ENCODE measurements at places on chromosomes 3 and 15.

GRCh38 chr3:69144631-69145245 lies 22.3 kb upstream of the LMOD3 start:
- no peak for DNase-seq

DNA sequence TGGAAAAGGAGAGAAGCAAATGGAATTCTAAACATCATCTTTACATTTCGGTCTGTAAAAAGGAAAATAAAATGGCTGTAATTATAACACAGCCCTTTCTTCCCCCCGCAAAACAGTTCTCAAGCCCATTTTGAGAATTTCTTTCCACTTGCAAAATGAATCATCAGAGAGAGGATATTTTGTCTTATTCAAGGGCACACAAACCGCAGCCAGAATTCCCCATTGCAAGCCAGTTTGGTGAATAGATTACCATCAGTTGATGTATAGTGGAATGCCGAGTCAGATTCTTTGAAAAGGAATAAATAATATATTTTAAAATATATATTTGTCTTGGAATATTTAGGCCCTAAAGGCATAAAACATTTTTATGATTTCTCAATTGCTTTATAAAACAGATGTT lies 420.4 kb upstream of the SEMA6D start:
- no peak for DNase-seq

- DNase-seq: no peak
Measured at GRCh38 chr3:151686257-151686656, 47.5 kb upstream of the AADACL2 start.

DNA sequence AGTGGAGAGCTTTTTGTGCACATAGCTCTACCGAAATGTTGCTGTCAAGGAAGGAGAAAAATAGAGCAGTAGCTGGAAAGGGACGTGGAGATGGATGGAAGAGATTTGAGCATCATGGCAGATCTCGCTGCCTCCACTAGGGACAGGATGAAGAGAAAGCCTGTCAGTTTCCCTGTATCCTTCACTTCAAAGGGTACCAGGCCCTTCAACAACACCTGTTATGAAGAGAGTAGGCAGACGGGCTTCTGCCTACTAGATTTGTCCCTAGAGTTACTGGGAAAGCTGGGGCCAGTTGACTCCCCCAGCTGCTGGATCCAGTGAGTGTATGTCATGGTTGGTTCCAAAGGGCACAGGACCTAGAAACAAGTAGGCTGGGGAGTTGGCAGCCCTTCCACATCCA lies 150.8 kb downstream of the TLE3 start:
- no peak for DNase-seq

DNA sequence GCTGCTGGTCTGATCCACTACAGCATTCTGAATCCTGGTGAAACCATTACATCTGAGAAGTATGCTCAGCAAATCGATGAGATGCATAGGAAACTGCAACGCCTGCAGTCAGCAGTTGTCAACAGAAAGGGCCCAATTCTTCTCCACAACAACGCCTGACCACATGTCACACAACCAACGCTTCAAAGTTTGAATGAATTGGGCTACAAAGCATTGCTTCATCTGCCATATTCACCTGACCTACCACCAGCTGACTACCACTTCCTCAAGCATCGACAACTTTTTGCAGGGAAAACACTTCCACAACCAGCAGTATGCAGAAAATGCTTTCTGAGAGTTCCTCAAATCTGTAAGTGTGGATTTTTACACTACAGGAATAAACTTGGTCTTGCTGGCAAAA lies 54.7 kb upstream of the C2CD4B start:
- DNase-seq: no peak

- DNase-seq: no peak
Measured at GRCh38 chr3:146156666-146157314, 4.2 kb downstream of the PLOD2 start.

GRCh38 chr3:157650699-157651098 lies 147.5 kb upstream of the VEPH1 start:
- no peak for DNase-seq

- DNase-seq: no peak
Measured at GRCh38 chr15:64696481-64696880, 78.9 kb downstream of the RBPMS2 start.

GRCh38 chr3:9377981-9378380 lies 15.1 kb downstream of the THUMPD3 start:
- no peak for DNase-seq

- no peak for DNase-seq
Measured at GRCh38 chr3:130990282-130990681, 36.3 kb downstream of the ASTE1 start.

DNA sequence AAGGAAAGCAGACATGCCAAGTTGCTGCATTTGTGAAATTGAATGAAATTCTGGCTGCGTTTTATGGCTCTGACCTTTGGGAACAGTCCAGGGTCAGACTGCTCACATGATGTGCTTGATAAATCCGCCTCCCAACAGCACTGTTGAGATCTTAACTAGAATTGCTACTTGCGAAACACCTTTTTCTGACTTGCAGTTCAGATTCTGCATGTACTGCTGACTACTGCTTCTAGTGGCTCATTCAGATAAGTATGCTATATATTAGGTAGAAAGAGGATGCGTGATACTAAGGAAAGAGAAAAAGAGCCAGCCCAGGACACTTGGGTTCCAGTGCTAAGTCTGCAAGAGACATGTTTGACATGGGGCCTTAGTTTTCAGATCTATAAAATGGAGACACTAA lies 129.4 kb downstream of the LPP start:
- DNase-seq: no peak

DNA sequence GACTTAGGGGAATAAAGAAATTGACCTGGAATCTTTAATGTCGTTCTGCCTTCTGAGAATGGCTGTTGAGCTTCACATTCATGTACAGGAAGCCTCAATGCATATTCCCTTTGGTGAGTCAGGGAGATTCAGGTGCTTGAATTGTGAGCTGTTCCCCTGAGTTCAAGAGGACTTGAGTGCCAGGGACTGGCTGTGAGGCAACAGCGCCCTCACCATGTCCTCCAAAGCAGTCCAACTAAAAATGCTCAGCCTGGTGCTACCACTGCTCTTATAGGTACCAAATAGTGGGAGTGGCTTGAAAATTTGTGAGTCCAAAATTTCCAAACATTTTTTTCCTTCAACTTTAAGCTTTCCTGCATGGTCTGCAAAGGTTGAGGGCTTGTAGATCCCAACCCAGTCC lies 54.1 kb downstream of the LEO1 start:
- DNase-seq: no peak

GRCh38 chr3:72632129-72632528 lies 216.1 kb downstream of the SHQ1 start:
- DNase-seq: no peak

GRCh38 chr3:18512007-18512406 lies 86.9 kb upstream of the SATB1 start:
- no peak for DNase-seq

DNA sequence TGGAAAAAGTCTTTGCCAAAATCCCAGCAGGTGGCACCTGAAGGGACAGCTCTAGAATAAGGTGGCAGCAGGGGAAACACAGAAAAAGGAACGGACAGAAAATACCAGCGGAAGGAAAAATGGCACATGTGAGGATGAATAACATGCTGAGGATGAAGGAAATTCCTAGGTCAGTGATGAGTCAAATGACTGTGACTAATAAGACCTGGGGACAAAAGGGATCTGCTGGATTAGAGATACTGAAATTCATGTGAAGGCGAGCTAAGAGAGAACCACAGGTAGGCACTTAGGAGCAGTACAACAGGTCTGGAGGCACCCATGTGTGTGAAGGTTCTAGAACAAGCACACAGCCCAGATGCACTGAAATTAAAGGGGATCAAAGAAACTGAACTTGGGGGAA lies 482.5 kb downstream of the FOXP1 start:
- no peak for DNase-seq

DNA sequence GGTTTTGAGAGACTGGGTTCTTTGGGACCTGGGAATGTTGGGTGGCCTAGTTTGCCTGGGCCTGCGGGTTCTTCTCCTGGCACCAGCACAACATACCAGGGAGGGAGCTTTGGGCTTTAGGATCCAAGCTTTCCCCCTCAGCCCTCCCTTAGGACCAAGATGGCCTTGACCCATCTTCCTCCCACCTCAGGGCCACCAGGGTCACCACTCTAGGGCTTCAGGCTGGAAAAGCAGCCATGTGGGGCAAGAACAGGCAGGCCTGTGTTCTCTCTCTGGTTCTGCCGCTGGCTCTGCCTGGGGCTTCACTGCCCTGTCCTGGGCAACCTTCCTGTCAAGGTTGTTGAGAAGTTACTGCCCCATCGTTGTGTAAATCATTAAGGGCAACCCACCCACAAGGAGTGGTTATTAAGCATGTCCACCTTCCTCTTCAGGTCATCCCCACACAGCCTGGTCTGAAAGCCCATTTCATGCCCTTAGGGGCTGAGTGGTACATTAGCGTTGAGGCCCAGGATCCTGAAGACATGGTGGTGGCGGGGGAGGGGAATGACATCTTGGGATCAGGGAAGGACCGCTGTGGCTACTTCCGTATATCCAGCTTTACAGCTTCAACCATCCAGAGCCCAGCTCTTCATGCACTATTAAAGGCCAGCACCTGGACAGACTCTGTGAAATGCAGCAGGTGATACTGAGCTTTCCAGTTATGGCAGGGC lies 652 bp downstream of the DUOX1 start:
- no peak for DNase-seq

- DNase-seq: no peak
Measured at GRCh38 chr3:170572665-170573253, 13.1 kb downstream of the SLC7A14 start.

DNA sequence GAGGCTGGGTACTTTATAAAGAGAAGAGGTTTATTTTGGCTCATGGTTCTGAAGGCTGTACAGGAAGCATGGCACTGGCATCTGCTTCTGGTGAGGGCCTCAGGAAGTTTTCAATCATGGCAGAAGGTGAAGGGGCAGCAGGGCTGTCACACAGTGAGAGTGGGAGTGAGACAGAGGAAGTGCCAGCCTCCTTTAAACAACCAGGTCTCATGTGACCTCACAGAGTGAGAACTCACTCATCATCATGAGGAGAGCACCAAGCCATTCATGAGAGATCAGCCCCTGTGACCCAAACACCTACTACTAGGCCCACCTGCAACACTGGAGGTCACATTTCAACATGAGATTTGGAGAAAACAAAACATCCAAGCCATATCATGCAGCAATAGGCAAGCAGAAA lies 9.3 kb upstream of the RFTN1 start:
- no peak for DNase-seq

GRCh38 chr15:60079210-60079609 lies 75.1 kb downstream of the FOXB1 start:
- DNase-seq: no peak

GRCh38 chr15:98938105-98938417 lies 69.5 kb downstream of the PGPEP1L start:
- DNase-seq: no peak

DNA sequence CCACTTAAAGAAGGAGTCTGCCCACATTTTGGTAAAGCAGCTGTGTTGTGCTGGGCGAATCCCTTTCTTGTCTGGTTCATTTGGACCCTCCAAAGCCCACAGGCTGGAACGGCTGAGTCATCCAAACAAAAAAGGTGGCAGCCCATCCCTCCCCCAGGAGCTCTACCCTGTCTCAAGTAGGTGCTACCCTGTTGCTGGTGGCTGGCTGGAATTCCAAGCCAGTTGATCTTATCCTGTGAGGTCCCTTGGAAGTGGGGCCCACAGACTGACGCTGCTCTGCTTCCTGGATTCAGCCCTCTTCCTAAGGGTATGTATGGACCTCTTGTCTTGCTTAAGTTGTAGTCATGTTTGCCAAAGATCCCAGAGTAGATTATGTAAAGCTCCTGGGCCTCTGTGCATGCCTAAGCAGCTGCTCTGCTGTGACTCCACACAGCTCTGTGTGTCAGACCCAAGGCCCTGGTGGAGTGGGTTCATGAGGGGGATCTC lies 44.5 kb downstream of the CCR1 start:
- DNase-seq: no peak

DNA sequence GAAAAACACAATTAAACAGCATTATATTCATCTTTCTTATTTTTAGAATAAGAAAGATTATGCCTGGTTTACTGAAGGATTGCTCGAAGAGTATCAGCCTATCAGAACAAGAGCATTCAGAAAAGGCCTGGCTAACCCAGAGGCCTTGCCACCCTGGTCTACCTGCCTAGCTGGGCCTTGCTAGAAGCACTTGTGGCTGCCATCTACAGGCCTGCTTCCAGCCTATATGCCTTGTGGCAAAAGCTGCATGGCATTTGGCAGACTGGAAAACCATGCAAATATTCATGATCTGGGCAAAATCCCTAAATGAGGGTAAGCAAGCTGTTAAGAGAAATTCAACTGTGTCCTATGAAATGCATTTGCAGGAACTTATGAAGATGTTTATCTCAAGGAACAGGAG lies 9.3 kb upstream of the ATP13A4 start:
- no peak for DNase-seq

- no peak for DNase-seq
Measured at GRCh38 chr3:53820084-53820483, 26.1 kb downstream of the CHDH start.

- no peak for DNase-seq
Measured at GRCh38 chr3:148863814-148864213, 1.3 kb upstream of the CPA3 start.

- DNase-seq: no peak
Measured at GRCh38 chr3:177370246-177370822, 173.1 kb upstream of the TBL1XR1 start.

GRCh38 chr3:2458816-2459215 lies 360.1 kb downstream of the CNTN4 start:
- DNase-seq: no peak

DNA sequence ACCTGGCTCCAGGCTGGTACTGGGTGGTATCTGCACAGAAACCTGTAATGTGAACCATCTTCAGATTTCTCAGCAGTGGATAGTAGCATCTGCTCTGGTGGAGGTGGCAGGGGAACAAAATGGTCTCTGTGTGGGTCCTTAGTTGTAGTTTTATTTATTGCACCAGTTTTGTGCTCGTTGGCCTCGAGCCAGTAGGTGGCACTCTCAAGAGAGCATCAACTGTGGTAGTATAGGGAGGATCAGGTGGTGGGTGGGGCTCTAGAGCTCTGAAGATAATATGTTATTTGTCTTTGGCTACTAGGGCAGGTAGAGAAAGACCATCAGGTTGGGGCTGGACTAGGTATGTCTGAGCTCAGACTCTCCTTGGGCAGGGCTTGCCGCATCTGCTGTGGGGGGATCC lies 254.0 kb upstream of the GPR149 start:
- no peak for DNase-seq

DNA sequence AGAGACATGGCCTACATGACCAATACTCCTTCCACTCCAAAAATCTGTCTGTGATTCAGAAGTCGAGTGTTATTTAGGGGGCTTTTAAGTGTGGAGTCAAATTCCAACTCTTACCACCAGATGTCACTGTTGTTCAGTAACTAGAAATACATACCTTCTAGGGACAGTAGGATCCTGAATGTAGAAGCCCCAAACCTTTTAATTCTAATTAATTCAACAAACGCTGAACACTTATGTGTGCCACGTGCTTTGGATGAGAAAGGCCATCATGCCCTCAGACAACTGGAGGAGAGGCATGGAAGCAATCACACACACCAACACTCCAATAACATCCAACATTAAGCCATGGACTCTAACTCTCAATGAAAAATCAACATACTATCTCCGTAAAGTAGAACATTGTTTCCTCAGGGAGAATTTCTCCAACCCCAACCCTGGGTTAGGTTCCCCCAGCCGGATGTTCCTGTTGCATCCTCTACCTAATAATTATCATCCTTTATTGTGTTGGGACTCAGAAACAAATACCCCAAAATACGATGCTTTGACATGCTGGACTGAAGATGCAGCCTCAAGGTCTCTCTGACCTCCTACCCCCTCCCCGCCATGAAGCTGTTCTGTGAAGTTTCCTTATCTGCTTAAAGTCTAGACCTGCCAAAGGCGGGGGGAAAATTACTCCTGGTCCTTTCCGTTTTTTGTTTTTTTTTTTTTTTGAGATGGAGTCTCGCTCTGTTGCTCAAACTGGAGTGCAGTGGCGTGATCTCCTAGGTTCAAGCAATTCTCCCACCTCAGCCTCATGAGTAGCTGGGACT lies 8.0 kb upstream of the CCDC13 start:
- no peak for DNase-seq
